ENCODE measurements at places on chromosomes 1 and 21.

- no peak for DNase-seq
These were observed 15.4 kb downstream of the ACTRT2 start for GRCh38 chr1:3036447-3037280.

GRCh38 chr21:35643176-35643575, 417.1 kb downstream of the SETD4 start:
- no peak for DNase-seq

- DNase-seq: peak; percentile 26
These were observed 163.8 kb downstream of the BACH1 start for GRCh38 chr21:29462479-29462878.

GRCh38 chr1:36157973-36158826, 2.2 kb downstream of the MAP7D1 start:
- no peak for DNase-seq

DNA sequence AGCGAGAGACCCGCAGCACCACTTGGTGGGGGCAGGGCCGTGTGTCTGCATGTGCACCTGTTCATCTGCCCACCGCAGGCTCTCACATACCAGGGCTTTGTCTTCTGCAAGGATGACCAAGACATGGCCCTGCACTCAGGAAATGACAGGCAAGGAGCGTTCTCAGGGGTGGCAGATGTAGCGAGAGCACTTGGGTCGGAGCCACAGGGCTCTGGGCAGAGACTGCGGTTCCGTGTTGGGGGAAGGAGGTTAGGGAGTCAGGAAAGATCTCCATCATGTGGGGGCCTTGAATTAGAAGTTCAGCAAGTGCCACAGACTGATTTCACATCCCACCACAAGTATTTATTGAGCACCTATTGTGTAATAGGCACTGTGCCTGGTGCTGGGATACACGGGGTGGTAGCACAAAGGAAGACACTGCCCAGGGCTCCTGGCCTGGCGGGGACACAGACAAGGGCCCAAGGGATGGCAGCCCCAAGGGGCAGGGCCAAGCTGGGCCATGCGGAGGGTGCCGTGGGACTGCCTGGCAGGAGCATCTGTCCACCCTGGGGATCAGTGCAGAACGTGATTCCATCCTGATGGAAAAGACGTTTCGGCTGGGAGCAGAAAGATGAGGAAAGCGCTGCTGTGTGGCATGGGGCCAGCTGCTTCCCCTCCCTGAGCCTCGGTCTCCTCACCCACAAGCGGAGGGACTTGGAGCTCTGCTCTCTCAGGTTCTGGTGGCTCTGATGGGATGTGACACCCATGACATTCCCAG, 11.4 kb upstream of the SPSB1 start:
- DNase-seq: peak; percentile 26

DNA sequence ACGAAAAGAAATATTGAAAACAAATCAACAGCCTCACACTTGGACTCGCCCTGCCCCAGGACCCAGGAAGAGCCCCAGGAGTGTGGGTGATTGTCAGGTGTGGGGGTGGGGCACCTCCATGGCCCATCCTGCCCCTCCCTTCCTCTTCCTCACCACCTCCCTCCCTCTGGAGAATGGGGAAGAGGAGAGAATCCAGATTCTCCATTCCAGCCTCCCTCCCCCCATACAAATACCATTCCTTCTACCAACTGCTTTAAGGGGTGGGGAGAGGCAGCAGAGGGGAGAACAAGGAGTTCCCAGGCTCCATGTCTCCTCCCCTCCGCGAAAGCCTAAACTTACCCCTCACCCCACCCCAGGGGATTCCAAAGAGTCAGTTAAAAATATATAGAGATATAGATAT, 36.7 kb downstream of the MEF2D start:
- DNase-seq: no peak

- peak; percentile 73 for DNase-seq
These were observed 918 bp downstream of the MIB2 start for GRCh38 chr1:1616045-1616790.

GRCh38 chr1:223848536-223848935, 2.8 kb upstream of the TP53BP2 start:
- DNase-seq: no peak

GRCh38 chr1:156496211-156496761, 4.3 kb downstream of the MEF2D start:
- DNase-seq: no peak

GRCh38 chr1:172551279-172551678, 18.3 kb downstream of the SUCO start:
- DNase-seq: no peak

- DNase-seq: no peak
These were observed 38.9 kb upstream of the MAP10 start for GRCh38 chr1:232766241-232766890.

DNA sequence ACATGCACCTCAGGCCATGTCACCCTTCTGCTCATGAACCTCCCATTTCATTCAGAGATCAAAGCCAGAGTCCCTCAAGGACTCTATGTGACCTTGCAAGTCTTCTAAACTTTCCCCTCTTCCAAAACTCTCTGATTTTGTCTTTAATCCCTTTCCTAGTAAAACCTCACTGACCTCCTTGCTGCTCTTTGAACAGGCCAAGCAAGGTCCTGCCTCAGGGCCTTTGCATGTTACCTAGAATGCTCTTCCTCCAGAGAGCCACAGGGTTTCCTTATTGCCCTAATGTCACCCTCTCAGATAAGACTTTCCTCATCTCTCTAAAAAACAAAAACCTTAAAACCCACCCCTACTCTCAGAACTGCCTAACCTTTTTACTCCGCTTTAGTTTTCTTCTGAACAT, 26.6 kb downstream of the IL23R start:
- no peak for DNase-seq

DNA sequence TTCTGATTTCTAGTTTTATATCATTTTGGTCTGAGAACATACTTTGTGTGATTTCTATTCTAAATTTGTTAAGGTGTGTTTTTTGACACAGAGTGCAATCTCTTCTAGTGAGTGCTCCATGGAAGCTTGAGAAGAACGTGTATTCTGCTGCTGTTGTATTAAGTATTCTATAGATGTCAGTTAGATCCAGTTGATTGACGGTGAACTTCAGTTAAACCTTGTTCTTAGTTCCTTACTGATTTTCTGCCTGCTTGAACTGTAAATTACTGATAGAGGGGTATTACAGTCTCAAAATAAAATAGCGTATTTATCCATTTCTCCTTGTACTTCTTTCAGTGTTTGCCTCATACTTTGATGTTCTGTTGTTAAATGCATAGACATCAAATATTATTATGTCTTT, 248.1 kb upstream of the GREM2 start:
- DNase-seq: no peak

DNA sequence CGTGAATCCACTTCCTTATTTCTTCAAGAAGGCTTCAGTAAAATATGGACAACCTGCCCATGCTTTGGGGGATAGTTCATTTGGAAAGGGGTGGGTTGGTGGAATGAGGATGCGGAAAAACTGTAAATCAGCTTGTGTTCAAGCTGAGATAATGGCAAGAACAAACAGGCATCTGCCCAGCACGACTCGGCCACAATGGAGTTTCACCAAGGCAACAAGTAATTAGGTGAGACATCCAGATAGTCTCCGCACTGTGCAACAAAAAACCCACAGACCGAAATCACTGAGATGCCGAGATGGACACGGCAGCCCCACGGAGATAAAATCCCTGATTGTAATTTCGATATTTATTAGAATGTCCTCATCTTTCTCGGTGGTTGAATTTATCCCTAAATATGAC, 455.2 kb downstream of the AJAP1 start:
- DNase-seq: no peak

DNA sequence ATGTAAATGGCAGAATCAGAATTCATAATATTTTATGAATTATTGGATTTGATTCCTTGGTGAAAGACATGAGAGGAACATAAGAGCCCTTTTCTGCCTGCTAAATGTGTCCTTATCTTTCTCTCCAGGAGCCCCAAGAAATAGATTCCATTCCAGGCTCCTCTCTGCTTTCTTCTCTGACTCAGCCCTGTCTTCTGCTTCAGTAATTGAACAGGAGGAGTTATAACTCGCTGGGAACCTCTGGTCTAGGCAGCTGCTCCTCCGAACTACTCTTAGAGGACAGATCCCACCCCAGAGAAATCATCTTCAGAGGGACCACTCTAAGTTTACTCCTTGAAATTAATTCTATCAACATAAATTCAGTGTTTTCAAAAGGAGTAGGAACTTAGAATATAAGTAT, 78.4 kb downstream of the RGS21 start:
- DNase-seq: no peak

GRCh38 chr1:39639305-39640130, at the start of gene HEYL:
HEYL (minus strand) TSS chr1:39639643; CDS start chr1:39639625, 18 bp downstream.
- peak; percentile 80 for DNase-seq

- no peak for DNase-seq
These were observed 104.9 kb upstream of the RUNX3 start for GRCh38 chr1:25034736-25035522.

DNA sequence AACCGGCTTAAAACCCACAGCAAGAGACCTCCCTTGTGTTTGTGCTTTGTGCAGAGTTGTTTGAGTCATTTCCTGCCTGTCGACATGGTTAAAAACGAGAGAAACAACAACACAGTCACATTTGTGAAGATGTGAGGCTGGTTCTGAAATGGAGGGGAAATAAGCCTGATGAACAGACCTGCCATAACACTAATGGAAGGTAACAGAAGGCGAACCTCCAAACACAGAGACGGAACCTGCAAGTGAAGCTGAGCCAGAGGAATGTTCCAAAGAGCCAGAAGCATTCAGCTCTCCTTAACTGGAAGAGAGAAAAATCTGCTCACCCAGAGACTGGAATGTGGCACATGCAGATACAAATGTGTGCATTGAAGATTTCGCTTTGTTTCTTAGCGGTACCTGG, 53.2 kb upstream of the RAVER2 start:
- DNase-seq: no peak

DNA sequence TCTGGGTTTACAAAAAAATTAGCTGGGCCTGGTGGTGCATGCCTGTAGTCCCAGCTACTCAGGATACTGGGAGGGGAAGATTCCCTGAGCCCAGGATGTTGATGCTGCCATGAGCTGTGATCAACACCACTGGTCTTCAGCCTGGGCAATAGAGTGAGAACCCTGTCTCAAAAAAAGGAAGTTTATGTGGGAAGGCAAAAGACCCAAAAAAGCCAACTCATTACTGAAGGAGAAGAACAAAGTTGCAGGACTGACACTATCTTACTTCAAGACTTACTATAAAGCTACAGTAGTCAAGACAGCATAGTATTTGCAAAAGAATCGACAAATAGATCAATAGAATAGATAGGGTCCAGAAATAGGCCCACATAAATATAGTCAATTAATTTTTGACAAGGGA, 9.2 kb upstream of the PTGS2 start:
- DNase-seq: no peak

- DNase-seq: no peak
These were observed 556.5 kb downstream of the PTBP2 start for GRCh38 chr1:97277891-97278654.

DNA sequence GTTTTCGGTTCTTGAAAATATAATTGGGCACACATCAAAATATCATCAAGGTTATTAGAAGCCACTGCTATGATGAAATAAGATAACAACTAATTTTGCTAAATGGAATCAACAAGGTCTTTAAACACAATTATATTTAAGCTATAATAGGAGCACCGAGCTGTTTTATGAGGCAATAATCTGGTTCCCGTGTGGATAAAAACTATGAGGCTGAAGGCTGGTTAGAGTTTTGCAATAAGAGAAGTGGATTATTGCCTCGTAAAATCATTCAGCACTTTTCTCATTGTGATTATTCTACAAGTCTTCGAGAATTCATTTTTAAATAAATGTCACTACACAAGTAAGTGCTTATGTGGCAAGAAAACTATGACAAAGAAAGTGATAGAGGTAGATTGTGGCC, 975.7 kb upstream of the ADGRL2 start:
- DNase-seq: no peak

DNA sequence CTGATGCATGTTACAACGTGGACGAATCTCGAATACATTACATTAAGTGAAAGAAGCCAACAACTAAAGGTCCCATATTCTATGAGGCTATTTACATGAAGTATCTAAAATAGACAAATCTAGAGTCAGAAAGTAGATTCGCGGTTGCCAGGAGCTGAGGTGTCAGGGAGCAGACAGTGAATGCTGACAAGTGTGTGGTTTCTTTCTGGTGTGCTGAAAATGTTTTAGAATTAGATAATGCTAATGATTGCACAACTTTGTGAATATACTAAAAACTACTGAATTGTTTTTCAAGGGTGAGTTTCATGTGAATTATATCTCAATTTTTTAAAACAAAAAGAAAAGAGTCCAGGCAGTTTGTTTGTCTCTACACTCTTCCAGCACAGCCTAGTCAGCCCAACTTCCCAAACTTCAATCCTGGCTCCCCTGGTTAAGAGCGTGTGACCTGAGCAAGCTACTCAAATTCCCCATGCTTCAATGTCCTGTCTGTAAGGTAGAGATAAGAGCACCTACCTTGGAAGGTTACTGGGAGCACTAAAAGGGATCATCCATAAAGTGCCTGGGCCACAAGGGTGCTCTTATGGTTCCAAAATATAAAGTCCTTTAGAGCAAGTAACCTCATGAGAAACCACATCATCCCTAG, 20.9 kb downstream of the HLCS start:
- DNase-seq: no peak

DNA sequence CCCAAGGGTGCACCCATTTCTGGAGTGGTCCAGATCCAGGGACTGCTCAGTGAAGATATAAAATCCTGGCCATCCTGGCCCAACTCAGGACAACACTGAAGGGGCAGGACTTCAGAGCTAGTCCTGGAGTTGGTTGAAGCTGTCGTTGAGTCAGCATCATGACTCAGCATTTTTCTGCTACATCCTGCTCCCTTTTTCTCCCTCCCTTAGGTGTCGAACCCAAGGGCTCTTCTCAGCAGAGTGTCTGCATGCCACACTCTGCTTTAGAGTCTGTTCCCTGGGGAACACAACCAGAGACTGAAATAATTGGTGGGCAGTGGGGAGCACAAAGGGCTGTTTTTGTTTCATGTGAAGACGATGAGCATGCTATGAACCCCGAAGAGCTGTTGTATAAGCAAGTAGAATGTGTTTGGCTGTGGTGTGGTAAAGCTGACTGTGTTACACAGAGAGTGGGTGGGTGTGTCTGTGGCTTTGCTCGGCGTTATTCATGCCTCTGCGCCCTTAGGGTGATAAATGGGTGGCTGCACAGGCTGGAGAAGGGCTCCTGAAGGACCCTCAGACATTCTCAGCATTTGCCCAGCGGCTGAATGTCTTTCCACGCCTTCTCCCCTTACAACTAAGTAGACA, 167.2 kb downstream of the CYYR1 start:
- no peak for DNase-seq

DNA sequence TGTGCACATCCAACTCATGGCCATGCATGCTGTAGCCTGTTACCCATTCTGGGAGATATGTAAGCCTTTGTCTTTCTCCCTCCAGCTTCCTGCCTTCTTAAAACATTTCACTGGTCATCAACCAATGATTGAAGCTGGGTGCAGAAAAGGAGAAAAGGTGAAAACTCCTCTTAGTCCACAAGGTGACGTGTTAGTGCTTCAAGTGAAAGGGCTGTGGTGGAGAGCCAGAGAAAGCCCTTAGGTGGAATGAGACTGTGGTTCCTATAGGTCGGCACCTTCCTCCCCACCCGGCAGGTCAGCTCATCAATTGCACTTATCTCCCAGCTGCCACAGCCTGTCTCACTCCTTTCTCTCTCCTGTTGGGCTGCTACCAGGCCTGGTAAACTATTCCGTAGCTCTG, 30.4 kb downstream of the ERG start:
- DNase-seq: no peak

GRCh38 chr1:192442736-192443135, 125.9 kb downstream of the RGS21 start:
- DNase-seq: no peak

GRCh38 chr1:155706139-155706538, 17.2 kb downstream of the DAP3 start:
- no peak for DNase-seq

GRCh38 chr1:52867087-52867863, 24.7 kb downstream of the ZYG11A start:
- peak; percentile 80 for DNase-seq

Data from GM13976 (cell line).